Cerebellum (tissue), 4 donors: ENCODE measurements at places on chromosomes 6 and 20.
A peak's percentile ranks its signal among the peaks of the same experiment; 100 is the strongest.

DNA sequence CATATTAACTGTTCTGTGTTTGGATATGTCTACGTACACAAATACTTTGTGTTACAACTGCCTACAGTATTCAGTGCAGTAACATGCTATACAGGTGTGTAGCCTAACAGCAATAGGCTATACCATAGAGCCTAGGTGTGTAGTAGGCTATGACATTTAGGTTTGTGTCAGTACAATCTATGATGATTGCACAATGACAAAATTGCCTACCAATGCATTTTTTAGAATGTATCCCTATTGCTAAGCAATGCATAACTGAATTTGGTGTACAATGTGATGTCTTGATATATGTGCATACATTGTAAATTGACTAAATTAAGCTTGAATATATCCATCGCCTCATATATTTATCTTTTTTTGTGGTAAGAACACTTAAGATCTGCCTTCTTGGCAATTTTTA is 48.9 kb downstream of the C6orf118 start:
- DNase-seq: no peak

GRCh38 chr20:10454151-10454750 is 19.1 kb downstream of the SLX4IP start:
- no peak for DNase-seq

DNA sequence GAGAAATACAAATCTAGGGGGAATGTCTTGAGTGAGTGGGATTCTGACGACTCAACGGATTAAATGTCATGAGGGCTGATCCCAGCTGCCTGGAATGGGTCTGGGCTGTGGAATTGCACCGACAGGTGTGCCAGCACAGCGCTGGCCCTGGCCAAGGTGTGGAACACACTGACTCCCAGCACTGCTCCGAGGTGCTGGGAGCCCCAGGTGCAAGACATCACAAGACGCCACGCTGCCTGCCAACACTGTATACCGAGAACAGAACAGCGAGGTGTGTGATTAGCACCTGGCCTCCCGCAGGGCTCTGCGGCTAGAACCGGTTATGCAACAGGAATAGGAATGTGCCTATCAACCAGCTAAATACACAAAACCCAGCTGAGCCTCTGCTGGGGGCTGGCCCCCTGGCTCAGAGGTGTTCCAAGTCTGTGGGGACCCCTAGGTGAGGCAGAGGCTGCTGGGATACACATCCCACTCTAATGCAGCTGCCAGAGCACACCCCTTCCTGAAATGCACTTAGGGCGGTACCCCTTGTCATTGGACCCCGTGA is 24.8 kb upstream of the APMAP start:
- DNase-seq: no peak

GRCh38 chr6:149234051-149234962 is 83.2 kb upstream of the TAB2 start:
- DNase-seq: no peak

DNA sequence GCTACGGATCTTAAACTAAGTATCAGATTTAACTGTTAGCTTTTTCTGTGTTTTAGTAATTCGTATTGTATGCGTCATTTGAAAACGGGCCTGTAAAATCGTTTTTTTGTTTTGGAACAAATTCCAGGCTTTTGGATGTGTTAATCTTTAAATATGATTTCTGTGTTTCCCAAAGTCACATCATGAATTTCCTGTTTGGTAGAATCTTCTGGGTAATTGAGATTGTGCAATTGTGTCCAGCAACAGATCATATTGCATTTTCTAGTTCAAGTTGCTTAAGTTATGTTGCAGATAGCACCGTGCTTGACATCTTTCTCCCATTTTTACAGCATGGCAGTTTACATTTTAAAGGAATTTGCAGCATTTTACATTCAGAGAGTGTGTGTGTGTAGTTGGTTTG is 1.9 kb downstream of the MAPK14 start:
- no peak for DNase-seq

- DNase-seq: no peak
Measured at GRCh38 chr20:12051206-12052163, 133.8 kb downstream of the BTBD3 start.

GRCh38 chr6:150394053-150394898 is 25.5 kb downstream of the IYD start:
- no peak for DNase-seq

DNA sequence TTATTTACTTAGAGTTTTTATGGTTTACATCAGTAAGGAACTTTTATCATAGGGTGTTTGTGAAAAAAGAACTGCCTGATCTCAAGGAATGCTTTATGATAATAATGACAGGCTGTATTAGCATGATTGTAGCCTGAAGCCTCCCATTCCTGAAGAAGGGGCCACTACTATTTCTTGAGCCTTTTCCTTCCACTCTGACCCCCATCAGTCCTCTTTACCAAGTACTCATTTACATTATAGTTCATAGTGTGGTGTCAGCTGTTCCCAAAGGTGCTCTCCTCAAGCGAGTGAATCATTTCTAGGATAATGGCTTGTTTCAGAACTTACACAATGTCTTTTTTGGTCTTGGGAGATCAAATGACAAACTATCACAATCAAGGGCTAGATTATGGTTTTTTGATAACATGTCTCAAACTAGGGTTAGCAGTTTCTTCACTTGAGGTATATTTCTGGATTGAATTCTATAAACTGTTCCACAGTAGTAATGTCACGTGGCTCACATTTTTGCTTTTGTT is 283.6 kb downstream of the CDKAL1 start:
- DNase-seq: no peak

DNA sequence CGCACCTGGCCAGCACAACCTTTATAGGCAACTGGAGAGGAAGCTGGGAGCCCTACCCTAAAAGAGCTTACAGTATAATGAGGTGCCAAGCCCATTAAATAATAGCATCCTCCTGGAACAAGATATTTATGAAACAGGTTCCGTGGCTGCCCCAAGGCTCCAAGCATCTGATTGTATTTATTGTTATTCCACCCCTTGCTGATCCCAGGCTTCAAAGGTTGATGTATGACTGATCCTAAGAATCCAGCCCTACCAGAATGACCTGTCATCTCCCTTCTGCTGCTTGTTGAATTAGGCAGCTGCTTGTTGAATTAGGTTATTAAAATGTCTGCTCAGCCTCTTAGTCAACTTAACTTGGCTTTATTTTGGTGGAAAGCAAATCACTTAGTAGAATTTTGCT is 35.2 kb upstream of the SASH1 start:
- no peak for DNase-seq

DNA sequence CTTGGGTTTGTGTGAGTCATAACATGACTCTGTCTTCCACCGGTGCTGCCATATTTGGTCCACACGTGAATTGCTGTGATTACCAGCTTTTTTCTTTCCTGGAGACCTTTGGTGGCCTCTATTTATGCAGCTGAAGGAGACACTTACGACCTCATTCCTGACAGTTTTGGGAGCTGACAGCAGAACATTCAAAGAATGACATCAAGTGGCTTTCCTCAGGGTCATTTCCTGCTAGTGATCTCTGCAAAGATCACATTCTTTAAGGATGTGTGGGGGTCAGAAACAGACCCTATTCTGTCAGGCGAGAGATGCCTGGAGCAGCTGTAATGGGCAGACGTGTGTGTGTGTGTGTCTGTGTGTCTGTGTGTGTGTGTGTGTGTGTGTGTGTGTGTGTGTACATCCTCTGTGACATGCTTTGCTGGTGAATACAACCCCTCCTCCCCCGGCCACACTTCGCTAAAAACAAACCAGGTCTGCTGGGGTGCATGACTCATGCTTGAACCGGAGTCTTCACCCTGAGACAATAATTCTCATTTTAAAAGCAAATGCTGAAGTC is 115.6 kb downstream of the TMEM170B start:
- DNase-seq: no peak

DNA sequence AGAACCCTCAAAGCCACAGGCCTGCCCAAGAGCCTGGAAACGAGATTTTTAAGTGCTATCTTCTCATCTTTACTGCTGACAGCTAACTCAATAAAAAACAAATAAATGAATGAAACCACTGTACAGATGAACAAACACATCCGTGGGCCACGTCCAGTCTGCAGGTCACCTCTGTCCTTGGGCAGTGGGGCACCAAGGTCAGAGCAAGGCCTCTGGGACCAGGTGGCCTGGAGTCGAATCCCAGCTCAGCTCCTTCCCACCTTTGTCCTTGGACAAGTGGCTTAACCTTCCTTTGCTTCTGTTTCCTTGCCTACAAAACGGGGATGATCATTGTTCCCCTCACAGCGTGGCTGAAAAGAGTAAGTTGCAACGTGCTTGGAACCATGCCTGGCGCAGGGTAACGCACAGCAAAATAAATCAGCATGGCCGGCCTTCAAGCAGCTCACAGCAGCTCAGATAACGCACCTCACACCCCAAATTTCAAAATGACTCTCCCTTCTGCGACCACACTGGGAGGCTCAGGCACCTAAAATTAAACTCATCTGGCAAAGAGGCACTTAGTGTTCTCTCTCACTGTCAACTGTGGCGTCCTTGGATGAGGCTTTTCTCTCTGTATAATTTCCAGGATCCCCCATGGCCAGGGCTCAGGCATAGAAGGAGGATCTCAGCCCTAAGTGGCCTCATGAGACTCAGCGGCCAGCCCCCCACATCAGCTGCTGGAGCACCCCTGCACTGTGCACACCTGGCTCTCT is 35.7 kb downstream of the RRBP1 start:
- DNase-seq: no peak

- DNase-seq: no peak
Measured at GRCh38 chr6:38404355-38404754, 235.4 kb downstream of the BTBD9 start.

GRCh38 chr6:152089992-152090391 is 282.5 kb downstream of the ESR1 start:
- DNase-seq: no peak

DNA sequence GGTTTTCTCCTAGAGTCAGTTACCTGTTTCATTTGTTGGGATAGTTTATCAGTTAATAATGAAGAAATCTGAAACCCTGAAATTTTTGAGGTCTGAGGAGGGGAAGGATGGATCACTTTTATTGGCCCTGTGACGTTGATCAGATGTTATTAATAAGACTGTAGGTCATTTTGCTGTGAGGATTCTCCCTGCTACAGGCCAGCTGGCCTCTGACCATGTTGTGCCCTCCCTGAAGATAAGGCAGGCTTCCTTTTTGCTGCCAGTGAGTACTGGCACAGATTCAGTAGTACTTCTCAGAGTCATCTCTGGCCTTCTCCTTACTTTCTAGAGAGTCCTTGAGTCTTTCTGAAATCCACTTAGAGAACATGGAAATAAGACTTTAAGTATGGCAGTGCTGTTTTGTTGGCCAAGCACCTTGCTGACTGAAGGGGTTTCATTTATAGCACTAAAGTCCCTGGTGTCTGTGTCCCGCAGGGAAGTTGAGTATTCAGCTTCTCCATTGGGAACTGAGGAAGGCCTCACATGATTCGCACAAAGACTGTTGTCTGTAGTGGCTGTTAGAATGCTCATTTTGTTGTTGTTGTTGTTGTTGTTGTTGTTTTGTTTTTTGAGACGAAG is 202.6 kb downstream of the DTNBP1 start:
- DNase-seq: no peak

DNA sequence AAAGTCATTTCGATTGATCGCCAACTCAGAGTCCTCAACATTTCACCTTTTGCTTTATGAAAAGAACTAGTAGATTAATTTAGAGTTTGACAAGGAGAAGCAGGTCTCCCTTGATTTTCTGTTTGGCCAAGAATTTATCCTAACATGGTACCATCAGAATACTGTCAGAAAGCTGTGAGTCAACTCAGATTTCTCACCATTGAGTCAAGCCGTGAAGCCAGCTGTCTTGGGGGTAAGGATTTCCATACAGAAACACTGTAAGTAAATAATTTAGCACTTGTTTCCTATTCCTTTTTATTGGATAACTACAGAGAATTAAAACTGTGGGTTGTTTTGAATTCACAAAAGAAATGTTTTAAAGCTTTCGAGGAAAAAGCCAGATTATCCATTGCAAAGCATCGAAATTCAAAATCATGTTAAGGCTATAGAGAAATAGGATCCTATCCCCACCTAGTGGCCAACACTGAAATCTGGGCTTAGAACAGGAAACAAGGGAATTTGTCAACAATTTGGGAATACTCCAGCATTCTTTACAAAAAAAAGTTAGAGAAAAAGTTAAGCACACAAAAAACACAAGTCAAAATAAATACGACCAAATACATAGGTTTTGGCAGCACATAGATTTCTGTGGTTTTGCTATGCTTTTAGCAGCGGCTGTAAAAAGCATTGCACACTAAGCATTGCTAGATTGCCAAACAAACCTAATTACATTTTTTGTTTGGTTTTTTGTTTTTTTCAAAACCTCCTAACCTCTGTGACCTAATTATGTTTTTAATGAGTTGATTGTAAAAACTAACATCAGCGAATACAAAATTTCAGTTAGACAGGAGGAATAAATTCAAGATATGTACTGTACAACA is 44.2 kb downstream of the COL11A2 start:
- DNase-seq: peak; percentile 73

DNA sequence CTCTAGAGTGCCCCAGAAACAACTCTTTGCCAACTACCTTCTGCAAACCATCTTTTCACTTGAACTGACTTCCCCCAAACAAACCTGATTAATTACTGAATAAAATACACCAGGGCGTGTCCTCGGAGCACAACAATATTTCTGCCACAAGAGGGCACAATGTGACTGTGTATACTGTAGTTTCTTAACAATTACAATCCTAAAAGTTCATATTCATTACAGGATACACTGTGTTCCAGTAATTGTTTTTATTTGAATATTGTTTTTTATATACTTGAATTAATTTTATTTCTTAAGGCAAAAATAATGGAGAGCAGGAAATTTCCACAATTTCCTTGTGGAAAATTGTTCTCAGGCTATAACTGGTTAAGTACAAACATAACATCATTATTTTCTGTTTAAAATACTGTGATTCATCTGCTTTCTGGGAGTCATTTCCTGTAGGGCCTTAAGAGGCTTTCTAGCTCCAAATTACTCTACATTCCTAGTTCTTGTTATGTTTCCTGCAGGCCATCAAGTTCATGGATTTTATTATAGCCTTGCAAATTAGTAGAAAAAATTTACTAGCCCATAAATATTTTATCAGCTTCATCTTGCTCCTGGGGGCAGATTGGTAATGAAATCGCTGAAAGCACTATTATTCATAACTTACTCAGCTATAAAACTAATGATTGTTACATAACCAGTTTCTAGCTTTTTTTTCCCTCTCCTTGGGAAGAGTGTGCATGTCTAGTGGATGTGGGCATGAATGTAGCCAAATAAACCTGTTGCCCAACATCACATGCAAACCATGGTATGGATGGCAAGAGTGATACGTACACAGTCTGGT is 51.9 kb upstream of the SLC22A16 start:
- DNase-seq: peak; percentile 62

DNA sequence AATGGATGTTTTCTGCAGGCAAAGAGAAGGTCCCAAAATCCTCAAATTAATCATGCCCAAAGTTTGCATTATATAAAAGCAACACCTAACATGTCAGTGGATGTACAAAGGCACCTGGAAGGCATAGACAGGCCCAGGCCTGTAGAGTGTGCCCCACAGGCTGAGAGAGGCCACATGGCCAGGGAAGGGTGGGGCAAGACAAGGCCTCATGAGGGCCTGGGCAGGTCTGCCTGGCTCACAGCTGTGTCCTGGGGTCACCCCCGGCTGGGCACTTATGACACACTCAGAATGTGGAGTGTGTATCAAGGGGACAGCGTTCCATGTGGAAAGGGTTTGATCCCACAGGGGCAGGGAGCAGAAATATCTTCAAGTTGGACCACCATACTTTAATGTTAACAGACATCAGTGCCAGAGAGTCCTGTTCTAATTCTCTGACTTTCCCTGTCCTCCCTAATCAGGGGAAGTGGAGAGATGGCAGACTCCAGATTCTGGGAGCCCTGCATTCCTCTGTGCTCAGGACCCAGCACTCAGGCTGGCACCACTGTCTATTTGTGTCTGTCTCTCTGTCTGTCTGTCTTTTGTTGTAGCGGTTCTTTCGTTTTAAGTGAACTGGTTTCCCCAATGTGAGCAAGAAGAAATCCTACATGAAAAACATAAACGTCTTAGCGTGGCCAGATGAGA is 178.3 kb upstream of the FOXA2 start:
- no peak for DNase-seq

GRCh38 chr6:168597471-168597875 is 156.5 kb downstream of the SMOC2 start:
- DNase-seq: no peak
